ENCODE measurements at places on chromosomes 1 and 21.

DNA sequence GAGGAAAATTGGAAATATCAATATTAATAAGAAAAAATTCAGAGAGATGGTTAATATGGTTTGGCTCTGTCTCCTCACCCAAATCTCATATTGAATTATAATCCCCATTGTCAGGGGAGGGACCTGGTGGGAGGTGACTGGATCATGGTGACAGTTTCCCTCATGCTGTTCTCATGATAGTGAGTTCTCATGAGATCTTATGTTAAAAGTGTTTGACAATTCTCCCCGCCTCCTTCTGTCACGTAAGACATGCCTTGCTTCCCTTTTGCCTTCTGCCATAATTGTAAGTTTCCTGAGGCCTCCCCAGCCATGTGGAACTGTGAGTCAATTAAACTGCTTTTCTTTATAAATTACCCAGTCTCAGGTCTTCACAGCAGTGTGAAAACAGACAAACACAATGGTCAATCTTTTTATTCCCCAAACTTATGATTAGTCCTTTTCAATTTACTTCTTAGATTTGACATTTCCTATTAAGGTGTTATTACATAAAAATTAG lies 11.0 kb downstream of the EGLN1 start:
- DNase-seq, result no peak

DNA sequence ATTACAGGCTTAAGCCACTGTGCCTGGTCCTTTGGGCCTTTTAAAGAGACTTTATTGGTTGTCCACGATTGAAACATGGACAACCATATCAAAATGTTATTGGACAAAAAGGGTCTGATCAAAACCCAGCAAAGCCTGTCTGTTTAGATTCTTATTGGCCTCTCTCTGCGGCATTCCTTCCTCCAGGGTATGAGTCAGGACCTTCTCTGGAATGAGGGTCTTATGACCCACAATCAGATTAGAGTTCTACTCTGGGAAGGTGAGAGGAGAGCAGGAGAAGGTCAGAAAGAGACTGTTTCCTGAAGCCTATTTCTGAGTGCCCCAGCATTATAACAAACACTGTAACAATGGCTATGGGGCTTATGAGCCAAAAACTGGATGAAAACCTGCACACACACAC lies 7.9 kb downstream of the LURAP1 start:
- no peak for DNase-seq

- DNase-seq, result no peak
These were observed 11.8 kb downstream of the PATJ start for GRCh38 chr1:61753998-61754508.

DNA sequence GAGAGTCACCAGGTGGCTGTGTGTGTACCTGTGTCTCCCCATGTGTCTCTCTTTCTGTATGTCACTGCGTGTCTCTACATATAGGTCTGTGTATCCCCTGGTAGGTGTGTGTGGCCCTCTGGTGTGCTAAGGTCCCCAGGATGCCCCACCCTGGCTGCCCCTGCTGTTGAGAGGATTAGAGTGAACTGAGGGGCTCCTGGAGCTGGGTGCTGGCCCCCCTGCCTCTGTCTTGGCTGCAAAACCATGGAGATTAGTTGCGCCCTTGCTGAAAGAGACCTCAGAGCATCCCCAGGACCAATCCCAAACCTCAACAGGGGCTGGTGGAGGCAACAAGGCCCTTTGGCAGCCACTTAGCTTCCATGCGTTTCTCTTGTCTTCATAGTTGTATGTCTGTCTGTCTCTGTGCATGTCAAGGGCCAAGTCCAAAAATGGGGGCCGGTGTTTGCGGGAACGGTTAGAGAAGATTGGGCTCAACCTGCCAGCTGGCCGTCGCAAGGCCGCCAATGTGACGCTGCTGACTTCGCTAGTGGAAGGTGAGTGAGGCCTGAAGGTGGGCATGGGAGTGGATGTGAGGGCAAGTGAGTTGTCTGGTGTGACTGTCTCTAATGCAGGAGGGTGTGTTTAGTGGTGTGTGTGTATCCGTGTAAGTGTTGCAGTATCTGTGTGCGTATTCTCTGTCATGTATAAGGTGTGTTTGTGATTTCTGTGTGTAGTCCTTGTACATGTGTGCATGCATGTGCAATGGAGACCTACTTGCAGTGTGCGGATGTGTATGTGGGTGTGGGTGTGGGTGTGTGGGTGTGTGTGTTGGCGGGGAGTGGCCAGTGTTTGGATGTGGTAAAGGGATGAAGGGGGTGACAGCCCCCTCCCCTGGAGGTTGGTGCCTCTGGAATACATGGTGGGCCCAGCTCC lies 16.7 kb downstream of the TFAP2E start:
- DNase-seq, result no peak

- DNase-seq, result no peak
These were observed 65.4 kb downstream of the TAS1R2 start for GRCh38 chr1:18794051-18794450.

GRCh38 chr1:165537356-165538109 lies 6.3 kb upstream of the LRRC52 start:
- no peak for DNase-seq
